ENCODE measurements at places on chromosomes 3 and 15. TPM values are rescaled to one million over a fixed set of nuclear protein-coding genes. Genes with fewer than 3 reads are reported as not detected.

The BFSP2 gene
- total RNA-seq = not detected

The GREM1 gene
- not detected for total RNA-seq

DNA sequence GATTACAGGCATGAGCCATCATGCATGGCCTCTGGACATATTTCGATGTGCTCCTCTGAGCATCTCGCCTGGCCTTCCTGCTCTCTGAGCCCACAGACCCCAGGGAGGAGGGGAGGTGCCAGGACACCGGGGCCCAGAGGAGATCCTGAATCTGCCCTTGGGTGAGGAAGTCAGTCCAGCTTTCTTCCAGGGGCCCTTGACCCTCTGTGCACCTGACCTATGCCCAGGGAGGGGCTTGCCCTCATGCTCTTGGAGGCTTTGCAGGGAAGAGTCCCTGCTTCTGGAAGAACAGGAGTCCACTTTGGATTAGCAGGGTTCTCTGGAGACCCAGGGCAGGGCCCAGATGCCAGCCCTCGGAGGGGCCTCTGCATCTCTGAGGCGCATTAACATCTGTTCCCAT lies 1.4 kb downstream of the ACSBG1 start:
- no peak for DNase-seq

- no peak for DNase-seq
Observed at GRCh38 chr3:27289769-27290413, 79.3 kb downstream of the NEK10 start.
